ENCODE measurements at places on chromosomes 5 and 9.

DNA sequence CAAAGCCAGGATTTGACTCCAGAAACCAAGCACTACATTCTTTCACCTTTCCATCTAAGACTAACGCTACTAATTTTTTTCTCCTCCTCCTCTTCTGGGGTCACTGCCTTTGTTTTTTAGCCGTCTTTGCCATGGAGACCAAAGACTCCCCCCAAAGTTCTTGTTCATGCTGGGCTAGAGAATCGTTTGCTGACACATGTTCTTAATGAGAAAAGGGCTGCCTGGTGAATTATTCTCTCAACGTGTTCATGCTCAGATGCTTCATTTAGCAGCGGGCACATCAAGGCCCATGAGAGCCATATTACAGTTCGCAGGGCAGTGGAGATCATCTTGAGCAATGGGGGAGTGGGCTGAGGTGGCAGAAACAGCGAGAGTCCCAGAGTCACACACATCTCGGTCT lies 134.9 kb downstream of the SLIT3 start:
- no peak for DNase-seq

- no peak for DNase-seq
These were observed 2.9 kb upstream of the LPCAT1 start for GRCh38 chr5:1526681-1527131.

DNA sequence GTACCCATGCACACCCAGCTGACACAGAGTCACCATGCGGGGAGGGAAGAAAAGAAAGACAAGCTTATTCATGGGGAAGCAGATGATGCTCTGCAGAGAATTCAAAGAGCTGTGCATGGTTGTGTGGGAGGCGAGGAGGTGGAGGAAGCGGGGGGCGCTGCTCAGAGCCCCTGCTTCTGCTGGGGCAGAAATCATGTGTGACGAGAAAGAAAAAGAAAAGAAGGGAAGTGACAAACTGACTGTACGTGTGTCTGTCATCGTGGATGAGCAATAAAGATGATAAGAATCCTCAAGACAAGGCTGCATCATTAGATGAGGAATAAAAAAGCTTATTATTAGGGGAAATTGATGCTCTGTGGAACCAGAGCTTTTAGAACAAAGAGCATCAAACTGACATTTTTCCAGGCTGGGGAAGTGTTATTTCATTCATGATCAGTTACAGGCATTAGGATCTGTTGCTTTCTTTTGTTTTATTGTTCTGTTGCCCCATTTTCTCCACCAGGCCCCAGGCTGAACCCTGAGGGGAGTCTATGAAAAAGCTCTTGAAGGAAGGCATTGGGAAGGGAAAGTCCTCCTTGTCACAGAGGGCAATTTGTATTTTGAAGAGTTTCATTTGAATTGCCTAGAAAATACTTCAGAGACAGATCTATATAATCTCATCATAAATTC lies 20.3 kb upstream of the SH3RF2 start:
- DNase-seq: no peak

- DNase-seq: no peak
These were observed 338.3 kb downstream of the RAB3C start for GRCh38 chr5:58921159-58921558.

DNA sequence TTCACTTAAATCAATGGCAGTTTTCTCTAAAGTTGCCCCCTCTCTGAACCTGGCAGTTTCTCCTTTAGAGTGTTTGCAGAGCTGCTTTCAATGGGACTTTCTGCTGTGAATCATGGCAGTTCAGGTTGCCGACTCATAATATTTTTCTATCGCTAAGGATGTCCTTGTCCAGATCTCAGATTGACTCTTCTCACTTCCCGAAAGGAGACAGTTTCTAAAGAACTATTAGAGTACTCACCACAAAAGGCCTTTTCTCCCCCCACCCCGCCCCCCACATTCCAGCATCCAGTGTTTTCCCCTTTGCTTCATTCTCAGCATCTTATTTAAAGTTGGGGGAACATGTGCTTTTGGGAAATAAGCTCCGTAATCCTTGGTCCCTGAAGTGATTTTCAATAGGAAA lies 443.5 kb upstream of the KLF4 start:
- DNase-seq: no peak

DNA sequence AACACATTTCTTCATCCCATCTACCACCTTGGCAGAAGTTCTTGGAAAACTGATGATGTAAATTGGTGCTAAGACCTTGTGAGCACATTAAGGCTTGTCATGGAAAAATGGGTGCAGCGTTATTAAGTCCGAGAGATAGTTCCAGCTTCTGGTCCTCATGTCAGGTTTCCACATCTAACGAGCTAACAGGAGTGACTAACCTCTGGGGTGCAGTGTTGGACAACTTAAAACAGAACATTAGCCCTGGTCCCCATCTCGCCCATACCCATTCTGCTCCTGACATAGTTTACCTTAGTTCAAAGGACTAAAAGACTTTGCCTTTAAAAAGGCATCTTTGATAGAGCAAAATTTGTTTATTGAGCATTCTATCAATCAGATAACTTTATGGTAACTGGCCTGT lies 128.0 kb downstream of the SLC1A3 start:
- DNase-seq: no peak

GRCh38 chr5:178580271-178580955 lies 9.8 kb downstream of the COL23A1 start:
- DNase-seq: no peak

GRCh38 chr5:91670563-91670962 lies 287.4 kb upstream of the ARRDC3 start:
- no peak for DNase-seq

DNA sequence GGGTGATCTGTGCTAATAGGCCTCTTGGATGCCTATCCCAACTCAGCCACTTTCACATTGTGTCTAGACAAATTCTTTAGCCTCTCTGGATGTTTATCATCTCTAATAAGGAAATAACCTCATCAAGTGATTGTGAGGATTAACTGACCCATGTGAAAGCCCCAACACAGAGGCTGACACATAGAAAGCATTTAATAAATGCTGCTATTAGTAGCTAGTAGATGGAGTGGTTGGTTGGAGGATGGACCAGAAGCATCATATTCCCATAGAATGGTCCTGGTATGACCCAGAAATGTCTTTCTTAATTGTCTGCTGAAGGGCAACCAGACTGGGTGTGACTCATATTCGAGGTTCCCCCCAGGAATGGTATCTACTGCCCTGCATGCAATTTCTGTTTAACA lies 124.4 kb downstream of the PIK3R1 start:
- no peak for DNase-seq

GRCh38 chr9:1120500-1121165 lies 70.5 kb downstream of the DMRT2 start:
- no peak for DNase-seq

DNA sequence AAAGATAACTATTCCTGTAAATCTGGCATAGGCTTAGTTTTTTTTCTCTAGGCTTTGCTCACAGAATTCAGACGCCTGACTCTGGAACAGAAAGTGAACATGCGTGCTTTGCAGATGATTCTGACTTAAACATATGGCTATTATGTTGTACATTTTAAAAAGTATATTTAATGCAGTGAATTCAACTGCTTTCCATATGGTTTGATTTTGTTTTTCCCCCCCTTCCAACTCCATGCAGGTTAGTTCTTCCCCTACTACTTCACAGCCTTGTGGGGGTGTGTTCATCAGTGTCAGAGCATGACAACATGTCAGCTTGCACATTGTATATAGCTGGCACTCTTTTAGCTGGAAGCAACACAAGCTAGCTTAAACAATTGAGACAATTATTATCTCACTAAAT lies 226.8 kb downstream of the TMEM167A start:
- no peak for DNase-seq

GRCh38 chr9:110389148-110389750 lies 51.6 kb upstream of the TXNDC8 start:
- DNase-seq: no peak

GRCh38 chr5:4156889-4157288 lies 561.3 kb downstream of the IRX1 start:
- DNase-seq: no peak

GRCh38 chr9:84711398-84711777 lies 41.9 kb downstream of the NTRK2 start:
- DNase-seq: no peak

DNA sequence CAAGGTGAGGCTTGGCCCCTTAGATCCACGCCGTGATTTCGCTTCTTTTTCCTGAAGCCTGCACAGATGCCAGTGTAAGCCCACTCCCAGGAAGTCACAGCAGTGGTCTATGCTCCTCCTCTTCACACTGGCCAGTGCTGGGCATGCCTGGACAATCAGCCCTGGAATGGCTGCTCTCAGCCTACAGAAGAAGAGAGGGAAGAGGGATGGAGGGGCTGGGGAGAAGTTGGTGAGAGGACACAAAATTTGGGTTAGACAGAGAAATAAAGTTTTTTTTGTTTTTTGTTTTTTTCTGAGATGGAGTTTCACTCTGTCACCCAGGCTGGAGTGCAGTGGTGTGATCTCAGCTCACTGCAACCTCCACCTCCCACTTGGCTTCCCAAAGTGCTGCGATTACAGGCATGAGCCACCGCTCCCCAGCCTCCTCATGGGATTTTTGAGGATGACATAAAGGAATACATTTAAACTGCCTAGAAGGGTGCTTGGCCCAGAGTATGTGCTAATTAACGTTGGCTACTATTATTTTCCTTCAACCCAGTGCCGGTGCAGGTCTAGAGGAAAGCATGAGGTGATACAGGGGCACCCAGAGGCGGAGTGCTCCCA lies 830 bp downstream of the S100Z start:
- DNase-seq: no peak

GRCh38 chr9:89122949-89123348 lies 55.7 kb downstream of the SHC3 start:
- DNase-seq: no peak

- no peak for DNase-seq
These were observed 11.2 kb upstream of the JAK2 start for GRCh38 chr9:4973902-4974301.

GRCh38 chr5:92519811-92520632 lies 1061.0 kb downstream of the NR2F1-AS1 start:
- DNase-seq: no peak

DNA sequence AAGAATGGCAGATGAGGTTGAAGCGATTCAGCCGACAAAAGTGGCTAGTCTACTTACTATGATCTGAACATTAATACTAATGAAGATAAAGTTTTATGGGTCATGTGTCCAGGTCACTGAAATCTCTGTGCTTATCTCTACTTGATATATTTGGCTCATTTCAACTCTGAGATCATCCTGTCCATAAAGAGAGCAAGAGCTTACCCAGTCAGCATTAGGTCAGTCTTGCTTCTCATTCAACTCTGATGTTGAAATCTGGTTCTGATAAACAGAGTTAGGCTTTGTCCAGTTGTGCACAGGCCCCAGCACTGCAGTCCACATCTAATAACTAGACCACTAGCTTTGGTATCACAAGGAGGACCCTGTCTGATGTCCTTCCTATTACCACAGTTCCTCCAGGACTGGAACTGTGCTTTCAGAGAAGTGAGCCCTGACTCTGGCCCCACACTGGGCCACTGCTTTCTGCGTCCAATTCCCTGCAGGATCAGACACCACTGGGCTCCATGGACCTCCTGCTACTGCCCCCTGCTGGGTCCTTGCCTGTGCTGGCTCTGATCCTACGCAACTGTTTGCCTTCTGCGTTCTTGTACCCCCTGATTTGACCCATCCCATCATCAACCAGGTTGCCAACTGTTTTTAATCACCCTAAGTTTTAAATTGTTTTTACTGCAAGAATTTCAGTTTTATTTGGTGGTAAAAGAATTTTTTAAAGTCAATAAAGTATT lies 23.7 kb upstream of the FAM120A start:
- no peak for DNase-seq

DNA sequence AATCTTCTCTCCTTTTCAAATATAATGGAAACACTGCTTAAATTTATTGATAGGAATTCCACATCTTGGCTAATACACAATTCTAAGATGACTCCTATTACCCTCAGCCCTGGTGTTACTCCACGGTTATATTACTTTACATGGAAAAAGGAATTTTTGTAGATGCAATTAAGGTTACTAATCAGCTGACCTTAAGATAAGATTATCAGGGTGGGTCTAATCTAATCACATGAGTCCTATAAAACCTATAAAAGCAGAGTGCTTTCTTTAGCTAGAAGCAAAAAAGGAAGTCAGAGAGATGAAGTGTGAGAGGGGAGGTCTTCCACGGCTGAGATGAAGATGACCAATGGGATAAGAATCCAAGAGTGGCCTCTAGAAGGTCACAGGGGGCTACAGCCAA lies 268.6 kb downstream of the PDE4D start:
- no peak for DNase-seq

DNA sequence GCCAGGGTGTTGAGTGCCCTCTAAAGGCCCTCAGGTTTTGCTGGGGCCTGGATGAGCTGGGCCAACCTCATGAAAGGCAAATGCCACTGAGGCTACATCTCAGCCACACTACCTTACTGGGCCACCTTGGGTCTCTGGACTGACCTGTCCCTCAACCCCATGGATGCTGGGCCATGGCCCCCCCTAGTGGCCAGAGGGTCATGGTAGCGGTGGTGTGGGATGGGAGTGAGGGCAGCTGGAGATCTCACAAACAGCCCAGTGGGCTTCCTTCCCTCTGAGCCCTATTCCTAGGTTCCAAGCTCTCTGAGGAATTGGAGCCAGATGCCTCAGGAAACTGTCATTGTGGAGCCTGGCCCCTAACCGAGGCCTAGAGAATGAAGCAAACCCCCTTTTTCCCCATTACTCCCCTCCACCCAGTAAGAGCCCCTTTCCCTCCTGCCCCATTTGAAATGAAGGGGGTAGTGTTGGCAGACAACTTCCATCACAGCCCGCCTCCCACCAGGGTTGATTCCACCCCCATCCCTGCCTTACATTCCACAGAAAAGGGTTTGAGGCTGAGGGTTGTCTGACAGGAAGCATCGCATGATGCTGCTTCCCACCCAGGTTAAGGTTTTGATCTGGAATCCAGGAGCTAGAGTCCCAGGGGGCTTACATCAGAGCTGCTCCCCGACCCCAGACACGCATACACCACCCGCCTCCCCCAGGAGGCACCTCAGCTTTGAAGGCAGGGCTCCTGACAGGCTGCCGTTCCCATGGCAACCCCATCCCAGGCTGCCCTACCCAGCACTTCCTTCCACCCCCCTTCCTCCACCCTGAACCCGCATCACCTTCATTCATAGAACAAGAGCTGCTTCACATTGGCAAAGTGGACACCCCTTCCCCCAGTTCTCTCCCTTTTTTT lies 63.9 kb downstream of the PCDH1 start:
- DNase-seq: no peak

GRCh38 chr5:102760815-102761214 lies 5.7 kb downstream of the PAM start:
- no peak for DNase-seq

DNA sequence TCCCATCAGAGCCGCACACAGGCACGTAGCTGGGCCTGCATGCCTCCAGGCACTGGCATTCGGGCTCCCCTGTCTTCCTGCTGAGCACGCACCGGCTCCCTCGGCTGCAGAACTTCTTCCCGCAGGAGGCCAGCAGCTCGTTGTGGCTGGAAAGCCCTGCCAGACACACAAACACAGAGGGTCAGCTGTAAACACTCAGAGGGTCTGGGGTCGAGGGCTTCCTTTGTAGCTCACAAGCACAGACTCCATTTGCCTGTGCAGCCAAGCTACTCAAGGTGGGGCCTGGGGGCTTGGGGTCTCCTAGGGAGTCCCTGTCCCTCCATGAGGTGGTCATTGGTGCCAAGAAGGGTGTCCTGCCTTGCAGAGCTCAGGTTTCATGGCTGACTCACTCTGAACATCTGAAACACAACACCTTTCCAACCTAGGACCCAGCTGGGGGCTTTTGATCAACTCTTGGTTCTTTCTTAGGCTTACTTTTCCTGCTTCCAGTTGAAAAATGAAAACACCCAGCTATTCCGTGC lies 211.4 kb downstream of the FSTL4 start:
- DNase-seq: no peak

- peak; percentile 81 for DNase-seq
These were observed at the start of gene ALDH7A1 for GRCh38 chr5:126594748-126595485. Gene ALDH7A1 (minus strand): TSS chr5:126595219. CDS start chr5:126595198, 21 bp downstream.

All from astrocyte of the cerebellum (primary cell).